Tongue (tissue), 3 donors: ENCODE measurements at places on chromosomes 5 and 9.
A peak's percentile ranks its signal among the peaks of the same experiment; 100 is the strongest.

DNA sequence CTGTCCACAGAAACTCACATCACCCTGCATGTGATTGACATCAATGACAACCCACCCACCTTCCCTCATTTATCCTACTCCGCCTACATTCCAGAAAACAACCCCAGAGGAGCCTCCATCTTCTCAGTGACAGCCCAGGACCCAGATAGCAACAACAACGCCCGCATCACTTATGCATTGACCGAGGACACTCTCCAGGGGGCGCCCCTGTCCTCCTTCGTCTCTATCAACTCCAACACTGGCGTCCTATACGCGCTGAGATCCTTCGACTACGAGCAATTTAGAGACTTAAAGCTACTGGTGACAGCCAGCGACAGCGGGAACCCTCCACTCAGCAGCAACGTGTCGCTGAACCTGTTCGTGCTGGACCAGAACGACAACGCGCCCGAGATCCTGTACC is 1.7 kb downstream of the PCDHGA3 start:
- DNase-seq, result no peak

DNA sequence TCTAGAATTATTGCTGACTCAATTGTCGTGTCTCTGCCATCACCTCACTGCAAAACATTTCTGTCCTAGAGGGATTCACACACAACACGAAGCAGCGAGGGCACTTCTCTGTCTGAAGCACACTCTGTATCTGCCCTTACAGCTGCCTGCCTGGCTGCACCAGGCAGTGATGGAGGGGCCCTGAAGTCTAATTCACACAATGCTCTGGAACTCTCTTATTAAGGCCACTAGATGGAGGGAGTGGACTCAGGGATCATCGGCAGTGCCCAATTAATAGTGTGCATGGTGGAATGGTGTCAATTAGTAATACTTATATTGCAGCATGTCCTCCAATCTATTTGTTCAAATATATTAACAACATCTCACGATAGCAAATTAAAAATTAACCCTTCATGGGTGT is 157.5 kb upstream of the MAP1B start:
- DNase-seq, result no peak

GRCh38 chr5:120545951-120546350 is 81.9 kb downstream of the PRR16 start:
- no peak for DNase-seq

DNA sequence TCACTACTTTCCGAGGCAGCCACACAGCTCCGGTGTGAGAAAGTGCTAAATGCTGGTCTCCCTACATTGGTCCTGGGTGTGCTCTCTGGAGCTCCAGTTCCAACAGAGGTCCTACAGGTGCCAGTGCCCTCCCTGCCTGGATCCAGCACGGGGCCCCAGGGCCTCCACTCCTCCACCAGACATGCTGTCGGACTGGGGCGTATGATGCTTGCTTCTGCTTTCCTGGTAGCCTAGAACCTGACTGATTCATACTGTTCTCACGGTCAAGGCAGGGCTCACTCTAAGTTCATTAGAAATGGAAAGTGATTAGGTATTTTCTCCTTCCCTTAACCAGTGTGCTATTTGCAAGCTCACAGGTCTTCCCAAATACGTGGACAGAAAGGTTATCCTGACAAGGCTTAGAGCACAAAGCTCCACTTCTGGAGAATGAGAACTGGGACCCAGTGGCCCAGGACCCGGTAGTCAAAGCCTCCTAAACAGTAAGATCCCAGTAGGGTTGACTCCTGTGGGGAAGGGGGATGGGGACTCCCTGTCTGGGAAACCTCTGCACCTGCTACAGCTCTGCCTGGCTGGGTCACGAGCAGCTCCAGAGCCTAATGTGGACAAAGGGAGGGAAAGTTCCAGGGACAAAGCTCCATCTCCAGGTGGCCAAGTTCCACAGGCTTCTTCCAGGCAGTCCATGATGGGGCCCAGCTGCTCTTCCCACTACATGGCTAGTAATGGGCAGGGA is 98.1 kb downstream of the PAX5 start:
- DNase-seq, result no peak

DNA sequence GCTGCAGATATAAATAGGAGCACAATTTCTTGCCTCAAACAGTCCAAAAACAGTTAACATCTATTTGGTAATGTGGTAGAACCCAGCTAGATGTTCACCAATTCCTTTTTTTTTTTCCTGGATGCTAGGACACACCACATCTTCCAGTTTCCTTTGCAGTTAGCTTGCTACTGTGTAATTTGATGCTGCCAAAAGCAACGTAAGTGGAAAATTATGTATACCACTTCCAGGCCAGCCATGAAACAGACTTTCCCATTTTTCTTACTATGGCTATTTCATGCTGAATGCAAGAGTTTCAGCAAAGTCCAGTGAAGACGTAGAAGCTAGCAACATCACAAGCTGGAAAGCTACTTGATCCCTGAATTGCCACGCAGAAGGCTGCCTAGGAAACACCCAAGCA is 667.2 kb downstream of the TLE1 start:
- DNase-seq, result peak; percentile 30

GRCh38 chr5:40353442-40353841 is 326.3 kb upstream of the PTGER4 start:
- DNase-seq, result no peak

- no peak for DNase-seq
Observed at GRCh38 chr5:103410172-103410571, 151.6 kb downstream of the MACIR start.

DNA sequence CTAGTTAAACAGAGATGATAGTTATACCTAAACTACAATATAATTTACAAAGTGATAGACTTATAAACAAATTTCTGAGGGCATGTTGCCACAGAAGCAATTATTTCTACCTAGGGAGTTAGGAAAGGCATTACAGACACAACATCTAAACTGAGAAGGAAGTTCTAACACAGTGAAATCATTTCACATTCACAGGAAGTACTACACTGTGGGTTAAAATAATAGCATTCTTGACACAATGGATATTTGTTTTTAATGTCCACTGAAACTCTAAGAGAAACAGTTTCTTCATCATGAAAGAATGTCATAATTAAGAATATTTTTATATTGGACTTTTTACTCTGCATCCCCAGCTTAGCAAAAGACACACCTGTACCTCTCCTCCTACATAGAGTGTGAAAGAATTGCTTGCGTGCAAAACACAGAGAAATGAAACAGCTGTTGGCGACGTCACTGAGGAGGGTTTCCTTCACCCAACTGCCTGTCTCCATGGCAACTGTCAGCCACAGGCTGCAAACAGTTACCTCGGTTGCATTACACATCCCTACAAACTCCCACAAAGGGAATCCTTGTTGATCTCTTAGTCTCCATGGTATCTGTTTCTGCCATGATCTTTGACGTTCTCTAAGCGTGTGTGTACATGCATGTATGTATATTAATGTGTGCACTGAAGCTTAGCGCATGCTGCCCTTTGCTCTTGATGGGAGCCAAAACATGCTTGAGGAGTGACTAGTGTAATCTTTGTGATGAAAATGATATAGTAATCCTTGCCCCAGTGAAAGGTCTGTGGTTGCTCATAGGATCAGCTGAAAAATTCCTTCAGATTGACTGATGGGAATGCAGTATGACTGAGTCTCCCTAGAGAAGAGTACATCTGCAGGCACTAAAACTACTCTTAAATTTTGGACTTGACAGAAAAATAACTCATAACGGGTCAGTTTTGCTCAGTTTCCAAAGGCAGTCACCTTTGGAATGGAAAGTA is 168.5 kb downstream of the ACTL7B start:
- peak; percentile 71 for DNase-seq

DNA sequence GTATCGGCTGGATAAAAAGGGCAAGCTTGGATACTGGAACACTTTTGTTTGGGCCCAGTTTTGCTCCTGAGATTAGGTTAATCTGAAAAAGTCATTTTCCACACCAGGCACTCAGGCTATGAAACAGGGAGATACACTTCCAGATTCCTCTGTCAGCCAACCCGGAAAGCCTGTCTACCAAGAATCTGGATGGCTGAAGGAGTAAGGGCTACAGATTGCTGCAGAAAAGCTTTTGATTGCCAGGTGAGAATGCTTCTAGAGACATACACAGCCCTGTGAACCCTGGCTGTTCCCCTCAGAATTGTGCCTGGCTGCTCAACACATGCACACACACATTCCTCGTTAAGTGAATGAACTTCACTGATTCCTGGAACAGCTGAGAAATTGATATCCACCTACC is 114.4 kb downstream of the PSD2 start:
- no peak for DNase-seq

- DNase-seq, result no peak
Observed at GRCh38 chr5:63101870-63102269, 523.3 kb downstream of the LRRC70 start.

GRCh38 chr5:52491071-52491787 is 296.5 kb upstream of the ITGA1 start:
- no peak for DNase-seq

DNA sequence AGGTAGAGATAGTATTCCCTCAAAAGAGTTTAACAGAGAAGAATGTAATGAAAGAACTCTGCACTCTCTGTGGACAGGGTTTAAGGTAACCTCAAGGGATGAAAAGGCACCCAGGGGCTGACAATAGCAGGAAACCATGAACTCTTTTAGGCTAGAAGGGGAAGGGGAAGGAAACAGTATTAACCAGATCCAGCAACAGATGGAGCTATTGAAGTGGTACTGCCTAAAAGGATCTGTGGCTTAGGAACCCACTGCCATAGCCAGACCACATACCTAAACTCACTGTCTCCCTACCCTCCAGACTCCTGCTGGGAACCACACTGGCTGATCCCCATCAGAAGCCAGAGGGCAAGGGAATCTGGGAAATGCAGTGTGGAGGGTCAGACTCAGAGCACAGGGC is 35.5 kb downstream of the PLGRKT start:
- DNase-seq, result no peak

GRCh38 chr5:15463231-15463980 is 36.6 kb upstream of the FBXL7 start:
- DNase-seq, result peak; percentile 50

DNA sequence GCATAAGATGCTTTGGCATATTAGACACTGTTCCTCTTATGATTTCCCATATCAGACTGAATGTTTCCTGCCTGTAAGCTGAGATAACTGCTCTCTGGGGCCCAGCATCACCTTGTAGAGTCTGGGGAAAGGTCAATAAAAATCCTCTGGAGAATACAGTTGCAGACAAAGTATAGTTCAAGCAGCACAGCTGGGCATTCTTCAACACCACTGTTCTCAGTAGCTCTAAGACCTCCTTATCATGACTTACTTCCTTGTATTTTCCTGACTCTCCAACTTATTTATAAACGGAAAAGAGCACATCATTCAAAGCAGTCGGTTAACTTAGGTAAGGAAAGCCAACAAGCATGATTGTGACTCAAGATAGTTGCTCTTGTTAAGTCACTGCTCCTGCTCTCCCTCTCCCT is 208.7 kb upstream of the RASEF start:
- no peak for DNase-seq

- no peak for DNase-seq
Observed at GRCh38 chr5:14665949-14666348, 1.4 kb downstream of the OTULIN start.

GRCh38 chr5:68661237-68661636 is 432.6 kb upstream of the SLC30A5 start:
- DNase-seq, result no peak

- peak; percentile 76 for DNase-seq
Observed at GRCh38 chr5:172164769-172165212, 23.2 kb downstream of the STK10 start.

GRCh38 chr5:158511454-158511853 is 588.3 kb downstream of the EBF1 start:
- no peak for DNase-seq

- no peak for DNase-seq
Observed at GRCh38 chr5:52692606-52693005, 95.1 kb upstream of the ITGA1 start.

DNA sequence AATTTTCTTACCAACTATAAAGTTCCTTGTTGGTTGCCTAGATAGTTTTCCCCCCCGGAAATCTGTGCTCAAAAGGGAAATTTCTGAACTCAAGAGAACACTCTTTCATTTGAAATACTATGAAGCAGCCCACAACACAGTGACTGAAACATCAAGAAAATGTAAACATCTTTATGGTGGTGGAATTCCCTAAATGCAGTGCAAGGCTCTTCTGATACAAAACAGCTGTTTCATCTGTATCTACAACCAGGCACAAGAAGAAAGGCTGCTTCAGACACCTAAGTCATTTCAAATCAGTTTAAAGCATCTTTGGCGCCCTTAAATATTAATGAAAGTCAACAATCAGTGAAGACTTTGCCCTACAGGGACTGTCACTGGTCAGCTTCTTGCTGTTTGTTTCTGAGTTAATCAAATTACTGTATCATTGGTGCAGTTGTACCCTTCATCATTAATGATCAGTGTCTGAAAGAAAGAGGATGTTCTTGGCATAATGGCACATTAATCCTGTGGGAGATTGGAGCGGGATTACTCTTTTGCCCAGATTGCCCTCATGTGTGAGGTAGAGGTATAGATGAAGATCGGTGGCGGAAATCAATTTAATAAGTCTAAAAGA is 947.0 kb downstream of the NR2F1-AS1 start:
- no peak for DNase-seq

GRCh38 chr9:89194421-89195130 is 16.0 kb upstream of the SHC3 start:
- no peak for DNase-seq

DNA sequence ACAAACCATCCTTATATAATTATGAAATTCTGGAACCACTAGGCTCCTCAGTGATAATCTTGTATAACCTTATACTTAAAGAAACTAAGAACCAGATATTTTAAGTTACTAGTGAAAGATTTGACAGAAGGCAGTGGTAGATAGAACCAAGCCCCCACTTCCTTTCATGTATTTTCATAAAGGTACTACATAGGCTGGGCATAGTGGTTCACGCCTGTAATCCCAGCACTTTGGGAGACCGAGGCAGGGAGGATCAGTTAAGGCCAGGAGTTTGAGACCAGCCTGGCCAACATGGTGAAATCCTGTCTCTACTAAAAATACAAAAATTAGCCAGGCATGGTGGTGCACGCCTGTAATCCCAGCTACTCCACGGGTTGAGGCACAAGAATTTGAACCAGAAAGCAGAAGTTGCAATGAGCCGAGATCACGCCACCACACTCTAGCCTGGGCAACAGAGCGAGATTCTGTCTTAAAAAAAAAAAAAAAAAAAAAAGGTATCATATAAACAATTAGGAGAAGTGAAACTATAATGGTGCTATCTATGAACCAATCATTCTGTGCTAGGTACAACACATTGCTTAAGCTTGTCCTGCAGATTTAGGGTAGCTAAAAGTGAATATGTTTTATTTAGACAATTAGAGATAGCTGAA is 27.9 kb upstream of the DTWD2 start:
- DNase-seq, result no peak

DNA sequence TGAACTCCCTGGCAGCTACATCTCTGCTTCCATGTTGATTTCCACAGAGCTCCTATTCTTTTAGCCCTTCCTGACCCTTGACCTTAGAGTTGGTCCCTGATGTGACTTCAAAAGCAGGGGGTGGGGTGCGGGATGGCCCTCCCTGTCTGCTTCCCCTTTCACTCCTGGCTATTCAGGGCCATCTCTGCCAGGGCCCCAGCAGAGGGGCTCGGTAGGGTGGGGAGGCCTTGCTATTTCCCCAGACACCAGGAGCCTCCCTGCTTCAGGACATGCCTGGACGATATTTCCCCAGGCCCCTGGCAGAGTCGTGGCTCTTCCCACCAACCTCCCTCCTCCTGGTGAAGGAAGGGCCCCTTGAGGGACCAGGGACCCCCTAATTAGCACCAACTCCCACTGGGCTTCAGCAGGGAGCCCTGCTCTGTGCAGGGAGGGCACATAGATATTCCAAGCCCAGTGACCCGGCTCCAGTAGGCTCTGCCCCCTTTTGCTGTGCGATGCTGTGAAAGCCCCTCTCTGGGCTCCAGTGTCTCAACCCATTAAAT is 17.3 kb downstream of the CORO2A start:
- DNase-seq, result no peak

- no peak for DNase-seq
Observed at GRCh38 chr9:15549611-15550010, 3.2 kb upstream of the CCDC171 start.
